LoVo (cell line): ENCODE measurements at places on chromosomes 4 and X.

GRCh38 chr4:12319765-12320164 lies 891.1 kb upstream of the HS3ST1 start:
- no peak for DNase-seq

- DNase-seq, result no peak
Measured at GRCh38 chr4:173909294-173909693, 374.2 kb downstream of the FBXO8 start.

DNA sequence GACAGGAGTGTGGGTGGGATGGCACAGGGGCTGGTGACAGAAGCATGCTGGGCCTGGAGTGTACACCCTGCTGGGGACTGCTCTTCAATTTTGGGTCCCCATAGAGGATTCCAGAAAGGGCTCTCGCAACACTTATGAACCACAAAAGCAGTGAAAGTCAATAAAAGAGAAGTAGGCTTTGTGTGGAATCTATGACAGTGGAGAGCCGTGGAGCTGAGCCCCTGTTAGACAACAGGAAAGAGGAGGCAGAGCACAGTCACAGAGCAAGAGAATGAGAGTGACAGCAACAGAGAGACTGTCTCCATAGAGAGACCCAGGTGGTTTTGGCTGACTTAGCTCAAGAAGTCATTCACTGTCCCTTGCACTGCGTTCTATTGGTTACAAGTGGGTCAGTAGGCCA lies 135.1 kb upstream of the ATP6AP2 start:
- no peak for DNase-seq

DNA sequence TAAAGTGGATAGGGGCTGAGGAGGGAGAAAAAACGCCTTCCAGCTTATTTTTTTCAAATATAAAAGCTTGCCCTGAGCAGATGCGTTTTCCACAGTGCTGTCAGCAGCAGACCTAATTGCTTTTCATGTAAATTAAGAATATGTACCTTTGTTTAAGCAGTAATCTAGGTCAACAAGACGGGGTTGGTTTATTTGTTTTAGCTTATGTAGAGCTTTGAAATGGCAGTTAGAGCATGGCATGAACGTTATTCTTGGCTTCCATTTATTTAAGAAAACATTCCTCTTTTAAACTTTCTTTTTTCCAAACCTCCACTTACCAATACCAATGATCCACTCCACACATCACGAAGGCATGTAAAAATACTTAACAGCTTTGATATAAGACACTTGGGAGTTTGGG lies 220.3 kb upstream of the TENM3 start:
- no peak for DNase-seq

GRCh38 chrX:153477364-153477857 lies 7.0 kb upstream of the HAUS7 start:
- no peak for DNase-seq

- peak; percentile 32 for DNase-seq
Measured at GRCh38 chr4:138202686-138203085, 39.5 kb downstream of the SLC7A11 start.

- no peak for DNase-seq
Measured at GRCh38 chr4:56360071-56360470, 27.2 kb downstream of the AASDH start.

DNA sequence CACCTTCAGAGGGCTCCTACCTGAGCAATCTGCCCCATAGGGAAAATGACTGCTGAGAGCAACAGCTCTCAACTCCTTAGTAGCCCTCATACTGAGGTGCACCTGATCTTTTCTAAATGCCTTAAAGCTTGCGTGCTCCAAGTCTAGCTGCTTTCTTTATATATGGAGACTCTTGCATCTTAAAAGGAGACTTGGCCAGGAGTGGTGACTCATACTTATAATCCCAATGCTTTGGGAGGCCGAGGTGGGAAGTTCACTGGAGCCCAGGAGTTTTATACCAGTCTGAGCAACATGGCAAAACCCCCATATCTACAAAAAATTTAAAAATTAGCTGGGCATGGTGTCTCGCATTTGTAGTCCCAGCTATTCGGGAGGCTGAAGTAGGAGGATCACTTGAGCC lies 78.1 kb upstream of the TRIM2 start:
- DNase-seq, result no peak

GRCh38 chr4:167908816-167909215 lies 183.5 kb upstream of the ANXA10 start:
- DNase-seq, result no peak

GRCh38 chr4:112848911-112849310 lies 200.5 kb upstream of the ANK2 start:
- no peak for DNase-seq

DNA sequence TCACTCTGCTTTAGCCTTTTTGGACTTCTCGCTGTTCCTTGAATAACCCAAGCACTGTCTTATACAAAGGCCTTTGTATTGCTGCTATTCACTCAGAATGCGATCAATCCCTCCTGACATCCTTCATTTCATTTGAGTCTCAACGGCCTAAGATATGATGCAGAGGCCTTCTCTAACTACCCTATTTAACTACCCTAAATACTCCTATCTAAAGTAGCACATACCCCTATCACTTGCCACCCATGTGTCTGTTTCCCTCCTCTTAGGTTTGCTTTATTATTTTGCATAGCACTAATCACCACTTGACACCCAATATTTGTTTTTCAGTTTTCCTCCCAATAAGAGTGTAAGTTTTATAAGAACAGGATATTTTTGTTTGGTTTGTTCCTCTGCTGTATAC lies 42.3 kb upstream of the ACSL4 start:
- DNase-seq, result no peak

GRCh38 chrX:19863857-19864223 lies 23.6 kb downstream of the SH3KBP1 start:
- DNase-seq, result no peak

GRCh38 chr4:150209140-150209829 lies 131.0 kb downstream of the DCLK2 start:
- peak; percentile 48 for DNase-seq

GRCh38 chrX:105635794-105636193 lies 186.5 kb upstream of the NRK start:
- no peak for DNase-seq

- no peak for DNase-seq
Measured at GRCh38 chr4:3412257-3413020, 29.3 kb upstream of the HGFAC start.

GRCh38 chrX:153944140-153944799 lies at the start of gene RENBP:
Gene RENBP (minus strand): TSS chrX:153944643. CDS start chrX:153944610, 33 bp downstream.
- DNase-seq, result no peak

GRCh38 chrX:48883729-48884128 lies 13.8 kb downstream of the TIMM17B start:
- DNase-seq, result no peak

GRCh38 chrX:19855700-19856381 lies 31.6 kb downstream of the SH3KBP1 start:
- no peak for DNase-seq

DNA sequence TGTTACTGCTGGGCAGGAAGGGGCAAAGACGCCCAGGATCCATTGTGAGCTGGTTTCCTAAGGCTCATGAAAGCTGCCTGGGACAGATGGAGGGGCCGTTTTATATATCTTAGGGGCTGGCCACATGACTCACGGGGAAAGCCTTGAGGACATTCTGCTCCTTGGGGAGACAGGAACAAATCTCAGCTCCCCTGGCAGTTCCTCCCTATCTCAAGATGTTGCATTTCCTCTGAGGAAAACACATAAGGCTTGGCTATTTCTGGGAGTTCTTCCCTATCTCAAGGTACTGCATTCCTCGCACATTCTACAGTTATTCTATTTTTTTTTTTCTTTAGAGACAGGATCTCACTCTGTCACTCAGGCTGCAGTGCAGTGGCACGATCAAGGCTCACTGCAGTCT lies 804.6 kb upstream of the TENM3 start:
- no peak for DNase-seq

DNA sequence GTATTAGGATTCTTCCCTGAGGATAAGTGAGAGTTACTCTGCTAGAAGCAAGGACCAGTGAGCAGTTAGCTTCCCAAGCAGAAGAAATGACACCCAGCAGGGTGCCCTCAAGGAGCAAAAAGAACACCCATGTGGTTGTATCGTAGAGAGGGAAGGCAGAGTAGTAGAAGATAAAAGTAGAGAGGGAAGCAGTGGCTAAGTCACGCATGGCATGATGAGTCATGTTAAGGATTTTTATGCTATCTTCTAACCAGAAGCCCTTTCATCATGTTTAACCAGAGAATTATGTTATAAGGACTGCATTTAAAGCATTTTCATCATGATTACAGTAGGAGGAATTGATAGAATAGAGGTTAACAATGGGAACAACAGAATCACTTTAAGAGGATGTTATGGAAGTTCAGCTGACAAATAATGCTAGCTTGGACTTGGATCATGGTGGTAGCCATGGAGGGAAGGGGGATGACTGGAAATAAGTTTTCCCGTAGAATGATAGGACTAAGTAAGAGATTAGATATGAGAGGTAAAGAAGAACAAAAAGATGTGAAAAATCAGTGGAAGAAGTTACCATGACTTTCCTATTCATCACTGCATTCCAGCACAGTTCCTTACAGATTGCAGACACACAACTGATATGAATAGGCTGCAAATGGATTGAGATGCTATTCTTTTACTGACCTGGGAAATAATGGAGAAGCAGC lies 383.5 kb upstream of the INTU start:
- peak; percentile 7 for DNase-seq

DNA sequence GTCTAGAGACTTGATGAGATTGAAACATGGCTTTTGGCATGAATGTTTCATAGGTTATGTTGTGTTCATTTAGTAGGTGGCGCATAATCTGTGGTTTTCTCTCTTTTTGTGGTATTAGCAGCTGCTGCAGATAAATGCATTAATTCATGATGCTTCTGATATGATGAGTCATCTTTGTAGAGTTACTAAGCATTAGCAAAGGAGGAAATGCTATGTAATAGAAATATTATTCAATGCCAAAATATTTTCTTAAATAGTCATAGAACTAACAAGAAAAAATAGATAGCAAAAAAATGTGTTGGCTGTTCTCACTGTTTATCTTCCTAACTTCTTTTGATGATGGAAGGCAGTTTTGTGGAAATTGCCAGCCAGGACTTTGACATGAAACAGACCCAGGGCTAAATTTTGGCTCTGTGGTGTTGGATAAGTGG lies 3.6 kb downstream of the ZXDB start:
- peak; percentile 1 for DNase-seq

GRCh38 chrX:72475338-72475737 lies 97.3 kb downstream of the HDAC8 start:
- DNase-seq, result no peak

GRCh38 chr4:173288296-173288695 lies 45.9 kb downstream of the HMGB2 start:
- peak; percentile 14 for DNase-seq

DNA sequence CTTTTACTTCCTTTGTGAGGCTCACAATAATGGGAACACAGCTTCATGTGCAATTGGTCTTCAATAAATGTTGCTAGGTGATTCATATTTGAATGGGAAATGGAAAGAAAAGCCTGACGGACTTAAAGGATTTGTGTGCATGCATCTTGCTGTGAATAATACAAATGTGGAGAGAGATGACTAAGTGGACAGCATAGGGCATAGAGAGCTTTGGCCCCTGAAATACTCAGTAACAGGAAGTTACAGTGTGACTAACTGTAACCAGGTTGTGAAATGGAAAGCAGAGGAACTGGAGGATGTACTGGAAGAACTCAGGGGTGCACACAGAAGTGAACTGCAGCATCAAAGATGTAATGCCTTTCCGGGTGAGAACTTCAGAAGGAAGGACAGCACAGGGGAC lies 206.7 kb downstream of the MGST2 start:
- DNase-seq, result no peak

DNA sequence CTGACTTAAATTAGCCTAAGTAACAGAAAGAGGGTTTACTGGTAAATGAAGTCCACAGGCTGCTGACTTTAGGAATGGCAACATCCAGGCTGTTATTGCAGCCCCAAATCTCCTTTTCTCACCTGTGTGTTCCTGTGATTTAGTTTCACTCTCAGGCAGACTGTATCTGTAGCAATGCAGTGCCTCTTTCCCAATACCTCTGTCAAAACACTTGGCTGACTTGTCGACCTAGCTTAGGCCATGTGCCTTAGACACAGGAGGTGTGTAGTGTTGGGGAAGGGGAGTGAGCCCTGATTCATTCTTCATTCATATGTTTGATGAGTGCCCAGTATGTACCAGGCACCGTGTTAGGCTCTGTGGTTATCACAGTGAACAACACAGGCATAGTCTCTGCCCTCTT lies 46.9 kb downstream of the JADE3 start:
- DNase-seq, result no peak

- no peak for DNase-seq
Measured at GRCh38 chr4:14236359-14236758, 608.8 kb upstream of the BOD1L1 start.

DNA sequence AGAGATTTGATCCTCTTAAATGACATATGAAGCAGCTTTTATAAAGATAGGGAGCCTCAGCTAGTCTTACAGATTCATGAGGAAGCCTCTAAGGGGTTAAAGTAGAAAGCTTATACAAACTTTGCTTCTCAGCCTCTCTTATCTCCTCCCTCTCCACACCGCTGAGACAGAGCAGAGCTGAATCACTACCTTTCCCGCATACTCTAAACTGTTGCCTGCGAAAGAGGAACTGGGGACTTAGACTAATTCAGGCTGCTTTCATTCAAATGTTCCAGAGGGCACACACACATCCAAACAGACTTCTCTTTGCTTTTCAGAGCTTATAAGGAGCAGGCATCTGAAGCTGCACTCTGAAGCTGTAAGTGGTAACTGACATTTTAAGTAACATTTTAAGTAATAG lies at the start of gene SERTM2:
SERTM2 (plus strand) TSS at position 169 of the 400 bp plus-strand sequence. CDS start 7,213 bp downstream, outside the sequence.
- no peak for DNase-seq

GRCh38 chr4:186172546-186172945 lies 18.8 kb upstream of the CYP4V2 start:
- DNase-seq, result no peak

DNA sequence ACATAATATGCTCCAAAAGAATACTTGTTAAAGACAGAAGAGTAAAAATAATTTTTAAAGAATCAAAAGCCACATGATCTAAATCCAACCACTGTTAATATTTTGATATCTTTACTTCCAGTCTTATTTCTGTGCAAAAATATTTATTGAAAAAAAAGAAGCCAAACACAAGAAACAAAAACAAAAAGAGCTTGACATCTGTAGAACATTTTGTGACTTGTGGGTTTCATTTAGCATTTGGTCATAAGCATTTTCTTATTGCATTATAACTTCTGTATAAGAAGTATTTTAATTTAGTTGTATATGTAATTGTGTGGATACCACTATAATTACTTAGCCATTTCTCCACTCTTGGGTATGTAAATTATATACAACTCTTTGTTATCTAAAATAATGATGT lies 63.1 kb downstream of the DIPK2B start:
- no peak for DNase-seq
